Fibroblast of gingiva (primary cell): ENCODE measurements at places on chromosomes 5 and 9.

GRCh38 chr5:156824800-156825199 is 25.3 kb upstream of the PPP1R2B start:
- DNase-seq: no peak

GRCh38 chr5:88390096-88390441 is 121.4 kb upstream of the TMEM161B start:
- DNase-seq: no peak

DNA sequence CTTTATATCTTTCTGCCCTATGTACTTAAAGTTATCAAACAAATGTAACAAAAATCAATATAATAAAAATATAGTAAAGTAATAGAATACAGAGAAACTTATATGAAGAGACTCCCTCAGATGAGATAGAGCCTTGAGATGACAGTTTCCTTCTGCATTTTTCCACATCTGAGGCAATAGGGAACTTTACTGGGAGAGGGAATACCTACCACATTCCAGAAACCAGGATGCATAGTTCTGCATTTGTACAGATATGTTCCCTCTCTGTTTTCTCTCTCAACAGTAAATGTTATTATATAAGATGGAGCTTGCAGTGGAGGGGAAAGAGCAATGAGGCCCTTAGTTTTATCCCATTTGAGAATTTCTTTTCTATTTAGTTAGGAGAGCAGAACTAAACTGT is 109.6 kb upstream of the KCNN2 start:
- DNase-seq: no peak

GRCh38 chr5:38467353-38468040 is 88.9 kb downstream of the LIFR start:
- DNase-seq: peak; percentile 78

- no peak for DNase-seq
These were observed 708.6 kb upstream of the WWC1 start for GRCh38 chr5:167582886-167583285.

DNA sequence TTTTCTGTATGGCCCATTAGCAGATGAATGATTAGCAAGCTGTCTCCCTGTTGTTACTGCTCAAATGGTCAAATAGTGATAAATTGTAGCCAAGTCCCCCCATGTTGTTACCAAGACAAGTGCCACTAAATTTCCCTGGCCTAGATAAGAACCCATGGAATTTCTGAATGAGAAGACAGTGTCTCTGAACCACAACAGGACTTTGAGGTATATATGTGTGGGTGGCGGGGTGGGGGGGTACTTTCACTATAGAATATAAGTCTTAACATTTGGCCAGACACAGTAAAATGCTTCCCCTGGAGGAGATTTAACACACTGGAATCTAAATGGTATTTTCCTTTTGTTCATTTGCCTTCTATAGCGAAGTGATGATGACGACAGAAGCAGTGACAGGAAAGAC is 28.7 kb downstream of the XPA start:
- DNase-seq: no peak
